ENCODE measurements at places on chromosomes 1 and 21.

DNA sequence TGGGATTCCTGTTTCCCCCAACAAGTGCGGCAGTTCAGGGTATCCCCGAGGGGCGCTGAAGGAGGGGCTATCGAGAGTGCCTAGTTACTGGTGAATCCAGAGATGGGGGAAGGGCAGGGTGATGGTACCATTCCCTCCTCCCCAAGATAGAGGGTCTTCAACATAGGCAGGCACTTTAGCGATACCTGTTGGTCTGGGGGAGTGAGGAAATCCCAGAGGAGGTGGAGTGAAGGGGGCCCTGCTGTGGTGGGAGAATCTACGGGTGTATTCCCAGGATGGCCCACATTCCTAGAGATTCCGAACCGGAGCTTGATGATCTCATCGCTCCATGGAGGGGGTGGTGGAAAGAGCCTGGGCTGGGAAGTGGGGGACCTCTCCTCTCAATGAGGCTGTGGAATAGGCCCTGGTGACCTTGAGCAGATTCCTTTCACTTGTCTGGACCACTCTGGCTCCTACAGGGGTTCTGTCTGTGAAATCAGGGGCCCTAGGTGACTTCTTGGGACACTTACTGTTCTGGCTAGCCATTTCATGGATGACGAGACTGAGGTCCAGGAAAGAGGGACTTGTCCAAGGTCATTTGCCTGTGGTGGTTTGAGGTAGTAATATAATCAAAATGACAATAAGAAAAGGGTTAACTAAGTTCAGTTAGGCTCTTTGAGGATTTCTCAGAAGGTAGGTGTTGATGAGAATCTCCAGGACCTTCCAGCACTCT lies 52.7 kb upstream of the SYNC start:
- DNase-seq, result no peak

DNA sequence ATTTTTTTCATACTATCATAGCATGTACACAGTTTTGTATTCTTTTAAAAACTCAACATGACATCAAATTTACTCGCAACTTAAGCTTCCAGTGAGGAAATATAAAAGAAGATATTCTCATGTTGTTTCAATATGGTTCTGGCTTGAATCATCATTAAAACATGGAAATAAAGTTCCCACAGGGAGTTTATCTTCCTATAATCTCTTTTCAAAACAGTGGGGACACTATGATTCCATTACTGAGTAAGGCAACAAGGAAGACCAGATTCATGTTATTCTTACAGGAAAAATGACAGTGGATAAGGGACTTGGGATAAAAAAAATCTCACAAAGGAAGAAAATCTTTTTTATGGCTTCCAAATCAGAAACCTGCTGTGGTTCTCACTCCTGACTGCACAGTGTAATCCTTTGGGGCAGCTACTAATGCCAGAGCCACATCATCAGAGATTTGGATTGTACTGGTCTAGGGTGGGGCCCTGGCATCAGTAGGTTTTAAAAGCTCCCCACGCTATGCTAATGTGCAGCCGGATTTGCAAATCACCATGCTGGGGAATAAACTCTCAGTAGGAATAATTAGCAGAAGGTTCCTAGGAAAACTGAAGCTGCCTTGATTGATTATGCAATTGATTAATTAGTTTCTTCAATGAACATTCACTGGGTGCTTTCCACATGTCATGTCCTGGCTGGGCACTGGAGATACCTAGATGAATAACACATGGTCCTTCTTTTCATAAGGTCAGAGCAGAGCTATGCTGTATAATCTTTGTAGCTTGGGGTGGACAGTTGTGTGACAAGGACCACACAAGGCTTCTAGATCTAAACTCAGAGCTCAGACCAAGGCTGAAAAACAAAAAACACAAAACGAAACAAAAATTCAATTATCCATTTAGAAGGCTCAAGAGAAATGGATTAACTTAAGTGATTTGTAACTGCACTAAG lies 71.1 kb upstream of the C8B start:
- no peak for DNase-seq

- DNase-seq, result peak; percentile 3
Measured at GRCh38 chr1:18417316-18418269, 63.1 kb upstream of the KLHDC7A start.

DNA sequence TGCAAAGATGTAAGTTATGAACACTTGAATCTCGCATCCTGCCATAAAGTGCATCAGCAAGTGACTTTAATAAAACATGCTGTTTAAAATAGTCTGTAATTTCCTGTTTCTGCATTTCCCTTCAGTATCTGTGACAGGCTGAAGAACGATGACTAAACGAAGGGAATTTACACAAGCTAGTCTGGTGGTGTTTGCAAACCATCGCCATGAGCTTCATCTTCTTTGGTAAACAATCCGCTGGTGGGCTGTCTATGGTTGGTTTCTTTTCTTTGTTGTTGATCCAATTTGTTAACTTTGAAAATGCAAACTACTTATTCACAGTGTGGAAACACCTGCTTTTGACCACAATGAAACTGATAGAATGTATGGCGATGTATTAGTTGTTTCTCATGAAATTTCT lies 13.9 kb downstream of the SERTAD4 start:
- DNase-seq, result no peak

DNA sequence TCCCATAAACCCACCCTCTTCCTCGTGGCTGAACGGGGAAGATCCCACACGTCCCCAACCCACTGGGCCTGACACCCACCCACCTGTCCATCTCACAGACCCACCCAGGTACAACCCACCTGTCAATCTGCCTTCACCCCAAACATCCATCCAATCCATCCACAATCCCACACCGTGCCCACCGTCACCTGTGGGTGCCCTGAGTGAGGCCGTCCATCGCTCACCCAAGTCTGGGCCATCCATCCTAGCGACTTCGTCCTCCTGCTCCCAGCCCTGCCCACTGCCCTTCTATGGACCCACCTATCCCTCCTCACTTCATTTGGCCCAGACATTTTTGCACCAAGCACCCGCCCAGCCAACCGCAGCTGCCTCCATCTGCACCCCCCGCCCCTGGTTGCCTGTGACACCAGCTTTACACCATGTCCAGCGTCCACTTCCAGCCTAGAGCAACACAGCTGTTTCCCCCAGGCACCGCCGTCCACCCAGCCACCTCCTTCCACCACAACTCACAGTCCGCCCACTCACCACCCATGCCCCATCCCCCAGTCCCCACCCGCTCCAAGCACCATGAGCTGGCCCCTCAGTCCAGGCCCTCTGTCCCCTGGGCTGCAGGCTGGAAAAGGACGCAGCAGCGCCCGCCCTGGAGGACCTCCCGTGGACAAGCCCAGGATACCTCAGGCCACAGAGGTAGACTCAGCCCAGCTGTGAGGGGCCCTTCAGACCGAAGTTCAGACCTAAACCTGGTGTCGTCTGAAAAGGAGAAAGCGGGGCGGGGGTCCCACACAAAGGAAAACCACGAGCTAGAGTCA lies 7.7 kb downstream of the TTLL10 start:
- no peak for DNase-seq

GRCh38 chr1:25537153-25537831 lies 6.1 kb upstream of the LDLRAP1 start:
- no peak for DNase-seq

- DNase-seq, result no peak
Measured at GRCh38 chr21:15283789-15284188, 219.0 kb upstream of the NRIP1 start.

DNA sequence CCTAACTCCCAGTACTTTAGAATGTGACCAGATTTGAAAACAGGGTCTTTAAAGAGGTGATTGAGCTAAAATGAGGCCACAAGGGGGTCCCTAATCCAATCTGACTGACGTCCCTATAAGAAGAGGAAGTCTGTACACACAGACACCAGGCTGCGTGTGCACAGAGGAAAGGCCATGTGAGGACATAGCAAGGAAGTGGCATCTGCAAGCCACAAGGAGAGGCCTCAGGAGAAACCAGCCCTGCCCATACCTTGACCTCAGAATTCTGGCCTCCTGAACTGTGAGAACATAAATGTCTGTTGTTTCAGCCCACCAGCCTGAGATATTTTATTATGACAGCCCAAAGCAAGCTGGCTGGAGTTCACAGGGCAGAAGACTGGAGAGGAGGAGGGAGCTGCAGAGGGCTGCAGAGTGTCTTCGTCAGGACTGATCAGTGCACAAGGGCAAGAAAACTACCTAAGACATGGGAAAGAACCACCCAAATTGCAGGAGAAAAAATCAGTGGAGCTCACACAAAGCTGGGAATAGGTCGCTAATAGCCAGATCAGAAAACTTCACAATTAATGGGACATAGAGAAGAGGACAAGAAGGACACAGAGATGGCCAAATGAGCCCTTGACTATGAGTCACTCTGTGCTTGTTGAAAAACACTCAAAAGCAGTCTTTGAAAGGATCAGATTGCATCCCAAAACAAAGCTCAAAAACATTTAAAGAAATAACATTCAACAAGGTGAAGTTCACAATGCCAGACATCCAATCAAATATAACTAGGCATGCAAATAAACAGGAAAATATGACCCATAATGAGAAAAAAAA lies 14.1 kb upstream of the WNT9A start:
- DNase-seq, result peak; percentile 80

DNA sequence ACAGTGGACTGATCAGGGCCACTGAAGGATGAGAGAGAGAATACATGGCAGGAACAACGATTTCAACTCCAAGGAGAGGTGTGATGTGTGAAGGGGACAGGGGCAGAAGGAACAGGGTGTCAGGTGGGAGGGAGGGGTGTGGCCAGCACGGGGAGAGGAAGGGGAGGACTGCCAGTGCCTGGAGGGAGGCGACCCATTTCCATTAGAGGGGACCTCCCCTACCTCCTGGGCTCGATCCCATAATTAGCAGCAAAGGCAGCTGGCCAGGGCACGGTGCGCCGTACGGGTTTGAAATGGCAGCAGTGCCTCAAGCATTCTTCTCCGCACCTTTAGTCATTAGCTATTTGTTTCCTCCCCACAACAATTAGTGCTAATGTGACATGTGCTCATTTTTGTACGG lies 22.7 kb downstream of the CRYAA start:
- DNase-seq, result no peak

DNA sequence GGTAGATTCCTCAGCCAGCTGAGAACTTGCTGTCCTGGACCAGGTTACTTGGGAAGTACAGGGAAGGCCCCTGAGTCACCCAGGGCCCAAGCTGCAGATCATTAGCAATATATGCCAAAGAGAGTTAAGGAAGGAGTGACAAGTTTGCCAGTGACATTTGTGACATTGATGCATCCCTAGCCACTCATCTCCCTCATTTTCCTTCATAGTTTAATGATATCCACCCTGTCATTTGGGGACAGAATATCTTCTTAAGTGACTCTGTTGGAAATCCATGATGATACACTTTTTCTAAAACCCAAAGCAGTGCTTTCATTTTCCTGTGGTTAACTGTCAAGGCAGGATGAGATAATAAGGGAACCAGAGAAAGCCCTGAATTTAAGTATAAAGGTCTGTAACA lies 3.2 kb downstream of the TNN start:
- no peak for DNase-seq

DNA sequence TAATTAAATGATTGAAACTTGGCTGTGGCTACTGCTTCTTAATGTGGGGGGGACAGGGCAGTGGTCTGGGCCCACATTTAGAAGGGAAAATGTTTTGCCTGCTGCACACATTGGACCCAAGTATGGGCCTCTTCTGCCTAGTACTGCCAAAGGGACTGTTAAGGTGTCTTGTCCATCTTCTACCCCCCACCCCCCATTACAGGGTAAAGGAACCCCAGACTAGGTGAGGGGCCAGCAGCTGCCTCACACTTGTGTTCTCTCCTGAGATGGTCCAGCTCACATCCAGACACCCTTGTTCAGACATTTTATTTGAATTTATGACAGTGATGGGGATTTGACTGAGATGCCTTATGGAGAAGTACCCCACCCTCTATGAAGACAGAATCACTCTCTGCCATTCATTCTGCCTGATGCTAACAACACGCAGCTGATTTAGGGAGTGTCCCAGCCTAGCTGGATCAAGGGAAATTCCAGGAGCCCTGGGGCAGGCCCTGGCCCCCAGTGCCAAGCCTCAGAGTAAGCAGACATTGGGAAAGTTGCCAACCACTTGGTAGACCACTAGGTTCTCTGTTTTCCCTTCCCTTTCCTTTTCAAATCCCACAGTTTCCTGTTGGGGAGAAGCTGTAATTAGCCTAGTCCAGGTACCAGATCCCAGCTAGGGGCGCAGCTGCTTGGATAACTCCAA lies 42.1 kb downstream of the YARS1 start:
- DNase-seq, result no peak

- no peak for DNase-seq
Measured at GRCh38 chr1:19529664-19530063, 44.3 kb upstream of the CAPZB start.

GRCh38 chr21:46550116-46550941 lies 54.6 kb downstream of the S100B start:
- DNase-seq, result no peak

DNA sequence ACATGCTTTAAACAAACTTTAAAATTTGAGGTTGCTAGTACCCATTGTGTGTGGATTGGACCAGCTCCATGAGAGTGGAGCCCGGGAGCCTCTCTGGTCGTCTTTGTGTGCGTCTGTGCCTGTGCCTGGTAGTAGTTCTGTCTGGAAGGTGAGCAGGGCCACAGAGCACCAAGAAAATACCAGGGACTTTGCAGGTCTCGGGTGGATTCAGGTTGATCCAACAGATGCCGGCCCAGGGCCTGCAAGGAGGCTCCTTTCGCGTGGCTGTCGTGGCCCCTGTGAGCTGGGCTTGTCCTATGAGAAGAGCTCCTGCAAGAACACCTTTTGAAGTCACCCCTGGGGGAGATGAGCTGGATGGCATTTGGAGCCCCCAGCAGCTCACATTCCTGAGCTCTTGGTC lies 28.3 kb downstream of the COL18A1 start:
- DNase-seq, result no peak

DNA sequence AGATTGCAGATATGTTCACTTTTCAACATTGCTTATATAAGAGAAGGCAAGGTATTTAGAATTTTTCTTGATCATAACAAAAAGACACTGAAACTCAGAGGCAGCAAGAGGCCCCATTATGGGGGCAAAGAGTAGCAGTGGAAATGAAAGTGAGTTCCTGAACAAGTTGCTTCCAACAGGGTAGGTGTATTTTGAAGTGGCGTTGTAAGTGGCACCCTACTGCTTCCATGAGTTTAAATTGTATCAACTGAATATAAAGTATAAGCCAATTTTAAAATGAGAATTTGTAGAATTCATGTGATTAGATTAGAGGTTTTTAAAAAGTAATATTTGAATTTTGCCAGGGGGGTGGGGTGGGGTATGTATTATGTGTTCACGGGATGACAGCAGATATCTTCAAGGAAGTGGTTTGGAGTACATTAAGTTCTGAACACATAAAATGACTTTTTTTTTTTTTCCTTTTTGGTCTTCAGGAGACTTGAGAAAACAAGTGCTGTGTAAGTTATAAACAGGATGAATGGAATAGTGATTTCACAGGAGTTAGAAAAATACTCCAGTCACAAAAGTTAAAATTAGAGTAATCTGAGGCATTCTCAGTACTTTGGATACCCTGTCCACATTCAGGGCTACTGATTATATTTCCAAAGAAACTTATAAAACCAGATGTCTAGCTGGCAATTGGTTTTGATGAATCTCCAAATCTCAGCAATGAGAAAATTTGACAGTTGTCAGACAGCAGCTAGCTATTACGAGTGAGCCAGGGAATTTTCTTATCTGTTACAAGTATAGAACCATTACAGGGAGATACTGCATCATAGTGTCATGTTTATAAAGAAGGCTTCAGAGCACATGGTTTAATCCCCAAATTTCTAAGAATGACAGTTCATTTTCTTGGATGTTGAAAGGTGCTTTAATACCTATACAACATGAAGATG lies 182.0 kb downstream of the ST6GALNAC3 start:
- DNase-seq, result no peak
